Stimulated activated CD4-positive, alpha-beta T cell treated with anti-CD3 and anti-CD28 coated beads, Interleukin-2, amount 100 ng/mL, for 4 hours (primary cell): ENCODE measurements at places on chromosomes 1 and 21.

GRCh38 chr1:188872376-188872775, 1605.3 kb downstream of the BRINP3 start:
- no peak for DNase-seq

DNA sequence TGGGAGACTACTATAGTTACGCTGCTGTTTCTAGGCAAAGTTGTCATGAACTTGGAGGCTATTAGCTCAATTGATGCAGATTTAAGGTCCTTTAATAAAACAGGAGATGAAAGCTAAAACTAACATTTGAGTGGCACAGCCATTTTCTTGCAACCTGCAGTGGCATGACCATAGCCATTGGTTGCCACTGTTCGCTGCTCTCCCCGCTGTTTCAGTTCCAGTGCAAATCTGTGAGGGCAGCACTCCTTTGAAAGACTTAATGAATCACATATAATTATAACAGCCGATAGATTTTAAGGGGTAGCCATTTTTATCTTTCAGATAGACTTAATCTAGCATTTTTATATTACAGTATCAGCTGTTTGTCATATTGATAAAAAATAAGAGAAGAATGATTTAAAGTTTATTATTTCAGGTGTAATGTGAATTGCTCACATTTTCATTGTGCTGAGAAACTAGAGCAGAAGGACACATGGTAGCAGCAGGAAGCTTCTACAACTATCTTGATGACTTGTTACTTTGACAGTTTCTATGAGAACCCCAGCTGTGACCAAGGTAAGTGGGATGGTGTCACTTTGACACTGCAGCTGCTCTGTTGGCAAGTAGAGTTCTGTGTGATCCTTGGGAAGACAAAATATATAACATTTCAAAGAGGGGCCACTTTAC, 203.7 kb downstream of the PLA2G4A start:
- DNase-seq, result no peak

GRCh38 chr1:8497210-8497819, 179.4 kb downstream of the SLC45A1 start:
- DNase-seq, result no peak

DNA sequence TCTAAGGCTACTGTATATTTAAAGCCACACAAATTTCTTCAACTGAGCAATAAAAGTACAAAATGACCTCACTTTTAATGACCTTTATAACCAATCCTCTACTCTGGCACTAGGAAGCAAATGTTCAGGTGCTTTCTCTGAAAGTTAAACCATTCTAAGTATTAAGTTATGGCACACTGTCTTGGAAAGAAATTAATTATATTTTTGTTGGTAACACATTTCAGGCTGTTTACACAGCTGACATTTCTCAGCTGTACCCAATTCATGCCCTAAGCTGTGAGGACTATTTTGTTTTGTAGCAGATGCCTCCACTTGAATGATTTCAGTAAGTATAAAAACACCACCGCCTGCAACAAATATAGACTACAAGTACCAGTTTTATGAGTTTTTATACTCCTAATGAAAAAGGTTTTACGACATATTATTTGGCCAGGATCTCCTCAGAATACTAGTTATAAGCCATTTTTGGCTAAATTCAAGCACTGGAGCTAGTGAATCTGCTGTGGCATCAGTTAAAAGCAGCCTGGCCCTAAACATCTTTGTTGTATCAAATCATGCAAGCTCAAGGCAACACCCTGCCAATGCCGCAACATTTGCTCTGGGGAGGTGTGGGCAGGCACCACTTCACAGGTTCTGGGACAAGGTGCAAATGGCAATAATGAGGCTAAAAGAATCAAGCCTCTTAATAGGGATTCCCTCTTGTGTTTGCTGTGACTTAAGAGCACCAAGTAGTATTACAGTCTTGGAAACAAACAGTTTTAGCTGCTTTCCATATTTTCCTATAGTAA, 228.4 kb upstream of the DMRTA2 start:
- no peak for DNase-seq

DNA sequence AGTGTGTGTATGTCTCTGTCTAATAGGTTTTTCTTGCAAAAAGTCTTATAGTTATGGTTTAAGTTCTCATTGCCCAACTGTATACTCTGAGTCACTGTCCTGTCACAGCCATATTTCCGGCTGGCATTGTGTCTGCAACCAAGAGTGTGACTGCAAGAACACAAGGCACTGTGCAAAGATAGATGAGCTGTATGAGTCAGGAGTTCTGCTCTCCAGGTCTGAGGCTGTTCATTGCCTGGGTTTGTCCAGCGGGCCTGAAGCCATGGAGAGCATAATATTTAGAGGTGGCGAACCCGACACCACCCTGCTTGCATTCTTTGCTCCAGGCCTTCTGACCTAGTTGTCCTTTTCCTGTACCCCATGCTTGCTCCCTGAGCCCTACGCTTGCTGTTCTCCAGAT, 50.9 kb upstream of the CNIH3 start:
- no peak for DNase-seq

DNA sequence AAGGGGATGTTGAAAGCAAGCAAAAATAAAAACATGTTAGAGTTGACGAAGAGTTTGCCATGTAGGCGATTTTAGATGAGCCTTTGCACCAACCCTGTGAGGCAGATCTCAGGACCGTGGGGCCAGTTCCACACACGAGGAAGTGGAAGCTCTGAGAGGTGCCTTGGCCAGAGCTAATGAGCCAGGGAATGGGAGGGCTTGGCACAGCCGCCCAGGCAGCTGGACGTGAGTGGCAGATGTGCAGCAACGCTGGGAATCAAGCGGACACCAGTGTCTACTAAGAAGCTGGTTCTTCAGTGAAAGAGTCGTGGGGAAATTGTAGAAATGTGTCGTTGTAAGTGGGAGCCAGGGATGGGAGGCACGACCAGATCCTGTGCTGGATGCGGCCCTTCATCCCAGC, 58.9 kb upstream of the COL6A1 start:
- DNase-seq, result no peak

DNA sequence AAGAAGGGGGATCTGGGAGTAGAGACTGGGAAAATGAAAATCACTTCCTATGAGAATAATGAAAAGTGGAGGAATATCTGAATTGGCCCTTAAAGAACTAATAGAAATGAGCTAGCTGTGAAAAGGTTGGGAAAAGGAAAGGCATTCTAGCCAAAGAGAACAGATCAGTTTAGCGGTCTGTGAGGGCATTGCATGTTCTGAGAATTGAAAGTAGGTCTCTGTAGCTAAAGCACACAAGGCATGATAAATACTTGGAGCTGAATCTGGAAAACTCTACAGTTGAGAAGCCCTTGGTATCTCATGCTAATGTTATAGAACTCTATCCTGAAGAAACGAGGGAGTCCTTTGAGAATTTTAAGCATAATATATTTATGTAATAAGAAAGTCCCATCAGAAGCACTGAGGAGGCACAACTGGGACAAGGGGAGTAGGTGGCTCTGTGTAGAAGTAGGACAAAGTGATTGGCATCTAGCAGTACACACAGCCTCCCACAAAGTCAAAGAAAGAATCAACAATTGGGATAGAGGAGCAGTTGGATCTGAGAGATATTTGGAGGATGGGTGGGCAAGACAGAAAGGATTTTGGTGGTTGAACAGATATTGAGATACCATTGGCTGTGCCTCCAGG, 78.7 kb downstream of the GREM2 start:
- DNase-seq, result no peak

- no peak for DNase-seq
Observed at GRCh38 chr1:209207126-209207700, 376.3 kb upstream of the CAMK1G start.

DNA sequence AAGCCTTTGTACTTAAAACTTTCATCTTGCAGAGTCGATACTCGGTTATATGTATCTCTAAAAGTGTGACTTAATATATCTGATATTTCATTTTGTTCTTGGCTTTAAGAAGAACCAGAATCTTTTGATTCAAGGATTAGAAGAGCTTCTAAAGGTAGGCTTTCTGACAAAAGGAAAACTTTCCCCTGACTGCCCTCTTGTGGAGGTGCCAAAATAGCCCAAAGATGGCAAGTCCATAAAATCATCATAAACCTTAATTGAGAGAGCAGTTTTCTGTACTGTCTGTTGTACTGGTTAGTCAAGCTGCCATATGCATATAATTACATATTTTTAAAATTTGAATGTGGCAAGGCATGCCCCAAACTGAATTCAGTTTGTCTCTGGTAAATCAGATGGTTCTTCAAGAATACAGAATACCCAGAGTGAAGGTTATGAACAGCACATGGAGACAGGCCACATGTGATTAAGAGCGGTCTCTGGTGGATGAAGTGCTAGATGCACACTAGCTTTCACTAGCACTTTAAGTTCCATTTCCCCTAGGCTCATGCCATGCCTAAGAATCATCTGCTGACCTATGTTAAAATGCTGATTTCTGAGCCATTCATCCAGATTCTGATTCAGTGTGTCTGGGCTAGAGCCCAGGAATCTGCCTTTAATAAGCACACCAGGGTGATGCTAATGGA, 27.7 kb upstream of the ELAVL4 start:
- DNase-seq, result no peak

DNA sequence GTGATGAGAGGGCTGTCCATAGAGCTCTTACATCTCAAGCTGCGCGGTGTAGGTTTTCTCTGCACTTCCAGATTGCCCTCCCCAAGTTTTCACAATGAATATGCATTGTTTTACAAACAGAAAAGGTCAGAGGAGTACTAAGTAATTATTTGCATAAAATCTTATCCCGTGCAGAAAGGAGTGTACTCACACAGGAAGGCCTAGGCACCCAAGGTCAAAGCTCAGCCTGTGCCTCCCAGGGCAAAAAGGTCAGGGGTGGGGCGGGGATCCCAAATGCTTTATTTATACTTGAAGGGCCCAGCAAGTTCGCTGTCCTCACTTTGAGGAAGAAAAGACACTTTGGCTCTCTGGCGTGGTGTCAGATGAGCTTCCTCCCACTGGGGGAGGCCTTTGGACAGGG, 10.3 kb upstream of the KCNE1 start:
- DNase-seq, result no peak

GRCh38 chr1:31155216-31155806, 84.4 kb downstream of the NKAIN1 start:
- peak; percentile 48 for DNase-seq

DNA sequence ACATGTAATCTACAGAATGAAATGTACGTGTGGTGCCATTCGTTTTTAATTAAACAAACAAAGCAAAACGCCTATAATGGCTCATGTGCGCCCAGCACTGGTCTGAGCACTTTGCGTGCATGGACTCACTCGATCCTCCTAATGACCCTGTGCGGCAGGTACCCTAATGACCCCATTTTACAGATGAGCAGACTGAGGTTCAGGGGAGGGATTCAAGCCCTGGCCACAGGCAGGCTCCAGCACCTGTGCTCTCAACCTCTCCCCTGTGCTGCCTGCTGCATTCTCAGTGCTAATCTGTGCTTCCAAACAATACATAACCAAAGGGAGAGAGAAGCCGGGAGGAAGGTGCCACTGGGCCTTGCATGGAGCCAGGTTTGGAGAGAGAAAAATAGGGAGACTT, 124.2 kb upstream of the ZBTB40 start:
- no peak for DNase-seq

DNA sequence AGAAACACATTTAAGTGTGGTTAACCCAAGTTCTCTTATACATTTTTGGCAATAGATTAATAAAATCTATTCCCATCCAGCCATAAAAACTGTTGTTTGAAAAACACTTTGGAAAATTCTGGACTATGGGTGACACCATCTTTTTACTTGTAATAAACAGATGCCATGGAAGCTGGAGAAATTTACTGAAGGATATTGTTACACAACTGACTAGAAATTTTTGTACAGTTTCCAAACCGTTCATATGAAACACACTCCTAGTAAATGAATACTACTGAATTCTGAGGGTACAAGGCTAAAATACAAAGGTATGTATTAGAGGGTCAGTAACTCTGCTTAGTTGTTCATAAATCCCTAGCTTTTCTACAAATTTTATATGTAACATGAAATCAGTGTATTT, 48.7 kb downstream of the TRIM33 start:
- no peak for DNase-seq

DNA sequence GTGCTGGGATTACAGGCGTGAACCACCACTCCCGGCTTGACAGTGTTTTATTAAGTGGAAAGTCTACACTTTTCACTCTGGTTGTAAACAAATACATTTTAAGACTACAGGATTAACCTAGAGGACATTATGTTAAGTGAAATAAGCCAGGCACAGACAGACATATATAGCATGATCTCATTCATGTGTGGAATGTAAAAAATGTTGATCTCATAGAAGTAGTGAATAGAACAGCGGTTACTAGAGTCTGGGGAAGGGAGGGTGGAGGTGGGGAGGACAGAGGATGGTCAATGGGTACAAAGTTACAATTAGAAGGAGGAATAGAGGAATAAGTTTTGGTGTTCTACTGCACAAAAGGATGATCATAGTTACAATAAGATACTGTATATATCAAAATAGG, 16.9 kb downstream of the CTH start:
- DNase-seq, result no peak

DNA sequence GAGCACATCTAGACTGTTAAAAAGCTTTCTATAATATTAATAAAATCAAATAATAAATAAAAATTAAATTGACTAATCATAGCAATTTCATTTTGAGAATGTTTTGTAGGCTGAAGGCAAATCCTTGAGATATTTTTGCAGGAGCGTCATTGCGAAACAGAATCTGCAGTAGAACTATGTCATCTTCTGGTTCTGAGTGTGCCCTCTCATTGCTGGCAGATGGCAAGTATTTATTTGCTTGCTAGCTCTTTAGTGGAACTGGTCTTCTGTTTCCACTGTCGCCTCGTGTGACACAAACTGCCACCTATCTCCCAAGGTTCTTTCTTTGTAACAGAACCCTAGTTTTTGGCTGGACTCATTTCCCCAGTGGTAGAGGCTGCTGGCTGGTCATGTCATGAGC, 19.0 kb upstream of the IRF2BP2 start:
- DNase-seq, result no peak

DNA sequence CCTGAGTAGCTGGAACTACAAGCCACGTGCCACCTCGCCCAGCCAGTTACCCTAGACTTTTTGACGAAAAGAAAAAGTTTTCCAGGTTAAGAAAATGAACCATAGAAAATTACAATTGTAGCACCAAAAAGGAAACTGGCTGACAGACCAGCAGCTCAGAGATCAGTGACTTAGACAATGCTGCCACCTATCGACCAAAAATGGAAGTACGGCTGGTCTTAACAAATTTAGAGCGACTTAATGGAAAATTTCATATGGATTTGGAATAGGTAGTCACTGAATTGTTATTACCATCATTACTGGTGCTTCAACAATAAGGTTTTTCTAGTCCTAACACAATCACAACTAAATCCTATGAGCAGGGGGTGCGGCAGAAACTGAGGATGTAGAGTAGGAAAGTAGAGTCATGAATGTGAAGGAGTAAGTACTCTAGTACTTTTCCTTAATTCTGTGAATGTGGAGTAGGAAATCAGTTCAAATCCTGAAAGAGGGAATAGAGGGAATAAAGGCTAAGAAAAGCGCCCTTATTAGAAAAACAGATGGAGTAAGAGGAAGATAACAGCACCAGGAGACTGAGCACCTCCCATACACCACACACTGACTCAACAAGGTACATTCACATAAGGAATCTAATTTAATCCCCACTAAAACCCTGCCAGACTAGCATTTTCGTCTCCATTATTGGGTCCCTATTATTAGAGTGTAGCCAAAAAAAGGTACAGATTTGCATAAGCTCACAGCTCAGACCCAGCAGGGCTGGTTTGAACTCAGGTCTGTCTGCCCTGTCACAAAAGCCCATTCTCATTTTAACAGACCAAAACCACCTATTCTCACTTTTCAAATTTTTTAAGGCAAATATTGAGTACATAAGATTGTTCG, 37.9 kb upstream of the MGST3 start:
- DNase-seq, result peak; percentile 61
